GM12865 (cell line): ENCODE measurements at places on chromosomes 6 and 20.

DNA sequence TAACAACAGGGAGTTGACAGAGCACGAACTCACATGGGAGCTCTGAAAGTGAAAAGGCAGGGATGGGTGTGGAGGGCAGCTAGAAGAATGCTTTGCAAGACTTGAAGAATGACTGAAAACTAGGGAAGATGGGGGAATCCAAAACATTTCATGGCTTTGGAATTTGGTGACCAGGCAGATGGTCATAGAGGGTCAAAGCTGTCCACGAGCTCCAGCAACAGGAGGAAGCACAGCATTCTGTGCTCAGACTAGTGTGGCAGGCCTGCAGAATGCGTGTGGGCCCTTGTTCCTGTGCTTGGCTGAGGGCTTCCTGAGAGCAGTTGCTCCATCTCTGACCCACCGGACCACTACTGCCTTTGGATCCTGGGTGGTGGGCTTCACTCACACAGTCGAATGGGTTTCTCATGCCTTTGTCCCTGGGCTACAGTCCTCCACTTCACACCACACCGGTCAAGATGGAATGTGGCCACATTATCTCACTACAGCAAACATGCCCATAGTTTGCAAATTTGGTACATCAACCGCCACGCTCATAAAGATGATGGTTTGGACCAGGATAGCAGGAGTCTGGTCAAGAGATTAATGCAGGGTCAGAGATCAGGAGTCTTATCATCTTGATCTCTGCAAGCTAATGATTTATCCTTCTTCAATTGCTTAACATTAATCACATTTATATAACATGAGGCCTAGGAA is 100.7 kb downstream of the SGK1 start:
- DNase-seq = no peak

DNA sequence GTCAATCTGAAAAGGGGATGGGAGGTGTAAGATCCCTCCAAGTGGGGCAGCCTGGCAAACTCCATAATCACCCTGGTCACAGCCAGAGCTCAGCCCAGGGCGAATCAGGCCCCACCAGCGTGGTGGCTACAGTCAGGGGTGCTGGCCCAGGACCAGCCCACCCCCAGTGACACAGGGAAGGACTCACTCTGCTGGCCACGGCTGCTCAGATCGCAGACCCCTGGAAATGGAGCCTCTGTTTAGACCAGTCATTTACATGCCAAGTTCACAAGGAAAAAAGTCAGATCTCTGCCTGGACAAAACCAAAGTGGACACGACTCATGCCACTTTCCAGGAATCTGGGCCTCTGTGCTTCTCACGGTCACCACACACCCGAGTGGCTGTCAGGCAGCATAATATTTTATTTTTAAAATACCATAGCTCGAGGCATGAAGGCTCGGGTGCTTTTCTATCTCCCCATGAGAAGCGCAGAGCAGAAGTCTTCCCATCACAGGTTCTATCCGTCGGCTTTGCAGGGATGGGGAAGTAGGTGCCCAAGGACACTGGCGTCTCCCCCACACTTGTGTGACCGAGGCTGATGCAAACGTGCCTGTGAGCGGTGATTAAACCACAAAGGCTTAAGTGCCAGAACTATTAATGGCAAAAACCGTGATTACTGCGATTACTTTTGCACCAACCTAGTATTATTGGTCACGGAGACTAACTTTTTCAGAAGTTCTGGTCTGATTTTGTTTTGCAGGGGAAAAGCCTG is 13.0 kb downstream of the PXDC1 start:
- DNase-seq = no peak

GRCh38 chr20:32772046-32772445 is 9.9 kb downstream of the DNMT3B start:
- no peak for DNase-seq

GRCh38 chr20:44714701-44715498 is at the start of gene CCN5:
Gene CCN5 (plus strand): TSS chr20:44715369. CDS start chr20:44715391, 22 bp downstream.
- DNase-seq = no peak

- no peak for DNase-seq
These were observed 135.5 kb downstream of the LY86 start for GRCh38 chr6:6723921-6724538.

- DNase-seq = peak; percentile 42
These were observed 86.6 kb upstream of the TOP1 start for GRCh38 chr20:40942006-40942405.

GRCh38 chr6:130622142-130622541 is 205.1 kb upstream of the SMLR1 start:
- peak; percentile 28 for DNase-seq

DNA sequence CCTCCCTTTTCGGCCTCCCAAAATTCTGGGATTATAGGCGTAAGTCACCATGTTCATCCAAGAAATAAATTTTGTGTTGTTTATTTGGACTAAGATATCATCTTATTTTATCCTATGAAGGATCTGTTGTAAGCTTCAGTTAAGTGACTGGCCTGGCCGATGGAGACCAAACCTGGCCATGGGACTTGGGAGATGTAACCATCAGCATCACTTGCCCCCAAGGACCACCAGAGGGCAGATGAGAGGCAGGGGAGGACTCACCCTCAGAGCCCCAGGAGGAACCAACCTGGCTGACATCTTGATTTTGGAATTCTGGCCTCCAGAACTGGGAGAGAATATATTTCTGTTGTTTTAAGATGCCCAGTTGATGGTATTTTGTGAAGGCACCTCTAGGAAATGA is 266.7 kb downstream of the CDH26 start:
- no peak for DNase-seq

- DNase-seq = no peak
These were observed 55.8 kb downstream of the CDH4 start for GRCh38 chr20:61307686-61308476.

GRCh38 chr6:37433657-37434271 is 743 bp downstream of the CMTR1 start:
- DNase-seq = peak; percentile 73

GRCh38 chr20:41510847-41511450 is 107.2 kb downstream of the CHD6 start:
- DNase-seq = no peak

GRCh38 chr6:13763740-13764381 is 50.5 kb downstream of the MCUR1 start:
- peak; percentile 77 for DNase-seq

GRCh38 chr20:53774461-53775203 is 181.0 kb upstream of the ZNF217 start:
- DNase-seq = no peak

GRCh38 chr20:53739799-53740785 is 146.5 kb upstream of the ZNF217 start:
- DNase-seq = peak; percentile 80

DNA sequence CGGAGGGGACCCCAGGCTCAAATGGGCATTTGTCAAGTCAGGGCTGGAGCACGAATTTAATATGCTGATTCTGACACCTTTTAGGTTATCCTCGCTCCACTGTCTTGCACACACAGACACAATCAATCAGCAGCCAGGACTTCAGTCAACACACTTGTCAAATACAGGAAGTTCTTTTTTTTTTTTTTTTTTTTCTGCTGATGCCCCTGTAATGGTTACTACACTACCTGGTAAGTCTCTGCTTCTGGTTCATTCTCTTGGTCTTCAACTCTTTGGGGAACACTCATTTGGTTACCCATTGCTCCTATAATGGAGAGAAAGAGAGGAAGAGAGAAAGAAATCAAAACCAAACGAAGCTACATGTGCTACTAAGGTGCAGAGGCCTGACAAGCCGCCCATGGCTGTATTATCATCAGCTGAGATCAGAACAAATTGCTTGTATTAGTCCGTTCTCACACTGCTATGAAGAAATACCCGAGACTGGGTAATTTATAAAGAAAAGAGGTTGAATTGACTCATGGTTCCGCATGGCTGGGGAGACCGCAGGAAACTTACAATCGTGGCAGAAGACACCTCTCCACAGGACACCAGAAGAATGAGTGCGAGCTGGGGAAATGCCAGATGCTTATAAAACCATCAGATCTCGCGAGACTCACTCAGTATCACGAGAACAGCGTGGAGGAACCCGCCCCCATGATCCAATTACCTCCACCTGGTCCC is 11.8 kb downstream of the BCAS1 start:
- DNase-seq = peak; percentile 87

GRCh38 chr6:13319891-13320564 is 8.3 kb downstream of the TBC1D7 start:
- no peak for DNase-seq

GRCh38 chr20:9550871-9551270 is 36.5 kb downstream of the LAMP5 start:
- no peak for DNase-seq

GRCh38 chr6:36659271-36659670 is 19.2 kb upstream of the CDKN1A start:
- no peak for DNase-seq

- peak; percentile 71 for DNase-seq
These were observed 1.9 kb downstream of the PPP1R18 start for GRCh38 chr6:30684386-30685156.

- no peak for DNase-seq
These were observed 565.7 kb upstream of the BTBD3 start for GRCh38 chr20:11352041-11352440.

GRCh38 chr6:105460860-105461259 is 58.0 kb upstream of the PREP start:
- no peak for DNase-seq

DNA sequence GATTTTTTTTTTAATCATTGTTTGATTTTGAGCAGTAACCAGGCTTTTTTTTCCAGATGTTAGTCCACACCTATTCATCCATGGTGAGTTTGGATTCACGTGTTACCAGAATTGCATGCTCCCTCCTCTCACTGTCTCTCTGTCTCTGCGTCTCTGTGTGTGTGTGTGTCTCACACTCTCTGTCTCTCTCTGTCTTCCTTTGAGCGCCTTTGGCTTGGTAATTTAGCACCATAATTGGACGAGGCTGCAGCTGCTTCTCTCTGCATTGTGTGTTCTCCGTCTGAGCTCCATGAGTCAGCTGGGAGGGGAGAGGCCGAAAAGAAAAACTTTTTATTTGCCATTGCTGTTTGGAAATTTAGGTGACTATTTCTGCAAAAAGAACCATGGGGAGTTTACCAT is 3.4 kb downstream of the TFAP2B start:
- no peak for DNase-seq

DNA sequence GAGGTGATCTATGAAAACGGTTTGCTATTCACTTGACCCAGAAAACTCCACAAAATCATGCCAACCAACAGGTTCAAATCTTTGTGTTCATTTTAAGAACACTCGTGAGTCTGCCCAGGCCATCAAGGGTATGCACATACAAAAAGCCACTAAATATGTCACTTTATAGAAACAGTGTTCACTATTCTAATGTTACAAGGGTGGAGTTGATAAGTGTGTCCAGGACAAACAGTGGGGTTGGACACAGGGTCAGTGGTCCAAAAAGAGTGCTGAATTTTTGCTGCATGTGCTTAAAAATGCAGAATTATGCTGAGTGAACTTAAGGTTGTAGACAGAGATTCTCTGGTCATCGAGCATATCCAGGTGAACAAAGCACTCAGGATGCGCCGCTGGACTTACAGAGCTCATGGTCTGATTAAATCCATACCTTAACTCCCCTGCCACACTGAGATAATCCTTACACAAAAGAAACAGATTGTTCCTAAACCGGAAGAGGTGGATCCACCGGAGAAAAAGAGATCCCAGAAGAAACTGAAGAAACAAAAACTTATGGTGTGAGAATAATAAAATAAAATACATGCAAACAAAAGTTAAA is 23.5 kb downstream of the KIAA0408 start:
- DNase-seq = no peak

- DNase-seq = no peak
These were observed 354.4 kb downstream of the ZFAND3 start for GRCh38 chr6:38173909-38174308.

- DNase-seq = no peak
These were observed 109.4 kb upstream of the CCN2 start for GRCh38 chr6:132060591-132060990.

DNA sequence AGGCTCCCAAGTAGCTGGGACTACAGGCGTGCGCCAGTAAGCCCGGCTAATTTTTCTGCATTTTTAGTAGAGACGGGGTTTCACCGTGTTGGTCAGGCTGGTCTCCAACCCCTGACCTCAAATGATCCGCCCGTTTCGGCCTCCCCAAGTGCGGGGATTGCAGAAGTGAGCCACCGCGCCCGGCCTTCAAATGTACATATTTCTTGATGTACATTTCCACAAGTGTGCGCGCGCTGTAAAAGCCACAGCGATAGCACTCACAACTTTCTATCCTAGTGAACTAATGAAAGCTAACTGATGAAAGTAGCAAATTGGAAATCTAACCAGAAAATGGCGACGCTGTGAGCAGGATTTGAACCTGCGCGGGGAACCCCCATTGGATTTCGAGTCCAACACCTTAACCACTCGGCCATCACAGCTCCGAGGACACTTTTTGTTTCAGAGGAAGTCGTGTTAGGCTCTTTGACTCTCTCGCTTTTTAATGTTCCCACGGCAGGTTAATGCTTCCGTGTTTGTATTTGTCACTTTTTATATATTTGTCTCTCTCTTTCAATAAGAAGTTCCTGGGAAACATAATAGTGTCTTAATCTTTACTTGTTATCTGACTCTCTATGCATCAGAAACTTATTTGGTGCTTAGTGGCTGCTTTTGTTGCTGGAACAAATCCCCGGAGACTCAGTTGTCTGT is 199.4 kb upstream of the ZNF184 start:
- DNase-seq = peak; percentile 95

DNA sequence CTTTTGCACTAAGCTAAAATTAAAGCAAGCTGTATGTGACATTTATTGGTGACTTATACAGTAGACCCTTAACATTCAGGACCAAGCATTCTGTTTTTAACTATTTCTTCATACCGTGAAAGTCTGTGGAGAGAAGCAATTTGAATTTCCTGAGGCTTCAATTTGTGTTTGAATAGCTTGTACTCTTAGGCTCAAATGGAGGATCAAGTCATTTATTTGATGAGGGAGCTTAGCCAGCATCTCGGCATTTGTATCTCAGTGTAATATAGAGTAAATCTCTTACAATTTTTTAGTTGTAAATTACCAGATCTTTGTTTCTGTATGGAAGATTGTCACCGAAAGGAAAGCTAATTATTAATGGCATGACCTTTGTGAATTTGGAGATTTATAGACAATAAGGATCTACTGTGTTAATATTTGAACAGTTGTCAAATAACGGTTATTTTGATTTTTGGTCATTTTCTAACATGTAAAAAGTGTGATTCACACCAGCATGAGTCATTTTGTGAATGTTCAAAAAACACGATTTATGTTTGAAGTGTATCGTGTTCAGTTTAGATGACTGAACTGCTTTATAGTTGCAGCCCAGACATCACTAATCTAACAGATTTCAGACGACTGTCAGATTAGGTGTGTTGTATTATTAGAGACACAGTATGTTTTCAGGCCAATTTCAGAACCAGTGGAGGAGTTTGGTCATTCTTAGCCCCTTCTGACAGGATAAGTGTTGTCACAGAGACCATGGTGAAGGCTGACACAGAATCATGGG is 332.9 kb downstream of the CDKAL1 start:
- DNase-seq = no peak

- peak; percentile 6 for DNase-seq
These were observed 103.7 kb downstream of the MYO6 start for GRCh38 chr6:75852721-75853120.
